SJSA1 (cell line): ENCODE measurements at places on chromosomes 7 and 10. TPM values are rescaled to one million over a fixed set of nuclear protein-coding genes. Genes with fewer than 3 reads are reported as not detected.

CELF2 gene
- not detected in 2 replicates for total RNA-seq

LOXL4 gene
- 0.55 TPM in 1 of 2 replicates, not detected in the other for total RNA-seq

DNA sequence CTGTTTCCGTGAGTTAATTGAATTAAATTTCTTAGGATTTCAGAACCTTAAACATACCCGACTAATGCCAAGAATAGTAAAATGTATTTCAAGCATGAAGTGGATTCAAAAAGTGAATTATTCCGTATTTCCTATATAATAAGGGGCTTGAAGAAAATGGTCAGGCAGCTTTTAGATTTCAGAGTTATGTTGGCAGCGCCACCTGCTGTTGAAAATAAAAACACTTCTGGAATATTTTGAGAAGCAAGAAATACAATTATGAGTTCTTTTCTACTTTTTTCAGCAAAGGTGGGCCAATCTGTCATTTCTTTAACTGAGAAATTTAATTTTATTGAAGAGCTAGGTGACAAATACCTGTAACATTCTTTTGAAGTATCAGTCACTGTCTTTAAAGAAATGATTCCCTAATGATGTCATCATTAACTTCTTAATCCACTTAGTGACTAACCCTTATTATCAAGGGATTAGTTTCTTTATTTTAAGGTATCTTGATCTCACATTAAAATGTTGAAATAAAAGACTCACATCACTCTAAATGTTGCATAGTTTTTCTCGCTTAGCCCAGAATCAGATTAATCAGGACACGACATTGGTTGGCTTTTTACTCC lies 36.6 kb upstream of the AGR3 start:
- H3K27me3 ChIP-seq = no peaks in the 10 kb centered on the region
- no peak overlapping the region for H3K27ac ChIP-seq
- H3K4me3 ChIP-seq = no peak overlapping the region
- no peaks in the 10 kb centered on the region for H3K36me3 ChIP-seq

VSTM4 gene
- 1.8 and 3.7 TPM in 2 replicates for total RNA-seq

DNA sequence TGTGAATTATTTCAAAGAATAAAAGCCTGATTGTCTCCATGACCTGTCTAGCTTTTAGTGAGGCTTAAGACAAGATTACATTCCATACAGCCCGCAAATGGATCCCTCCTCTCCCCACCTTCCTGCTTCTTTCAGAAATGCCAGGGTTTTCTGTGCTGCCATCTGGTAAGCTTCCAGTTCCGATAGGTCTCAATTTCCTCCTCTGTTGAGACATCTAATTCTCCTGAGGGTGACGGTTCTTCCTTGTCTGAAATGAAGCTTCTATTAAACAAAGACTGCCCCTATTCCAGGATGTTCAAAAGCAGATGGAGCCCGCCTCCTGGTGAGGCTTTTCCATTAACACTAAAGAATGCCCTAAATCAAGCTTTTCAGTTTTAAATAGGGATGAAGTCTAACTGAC lies 295.6 kb downstream of the PTPRN2 start:
- no peak for DNase-seq
- H3K4me3 ChIP-seq = no peak overlapping the region
- H3K4me1 ChIP-seq = no peaks in the 10 kb centered on the region
- no peaks in the 10 kb centered on the region for H3K27me3 ChIP-seq
- no peak overlapping the region for H3K27ac ChIP-seq
- no peaks in the 10 kb centered on the region for H3K36me3 ChIP-seq

SPDYE16 gene
- not detected in 2 replicates for total RNA-seq

DNA sequence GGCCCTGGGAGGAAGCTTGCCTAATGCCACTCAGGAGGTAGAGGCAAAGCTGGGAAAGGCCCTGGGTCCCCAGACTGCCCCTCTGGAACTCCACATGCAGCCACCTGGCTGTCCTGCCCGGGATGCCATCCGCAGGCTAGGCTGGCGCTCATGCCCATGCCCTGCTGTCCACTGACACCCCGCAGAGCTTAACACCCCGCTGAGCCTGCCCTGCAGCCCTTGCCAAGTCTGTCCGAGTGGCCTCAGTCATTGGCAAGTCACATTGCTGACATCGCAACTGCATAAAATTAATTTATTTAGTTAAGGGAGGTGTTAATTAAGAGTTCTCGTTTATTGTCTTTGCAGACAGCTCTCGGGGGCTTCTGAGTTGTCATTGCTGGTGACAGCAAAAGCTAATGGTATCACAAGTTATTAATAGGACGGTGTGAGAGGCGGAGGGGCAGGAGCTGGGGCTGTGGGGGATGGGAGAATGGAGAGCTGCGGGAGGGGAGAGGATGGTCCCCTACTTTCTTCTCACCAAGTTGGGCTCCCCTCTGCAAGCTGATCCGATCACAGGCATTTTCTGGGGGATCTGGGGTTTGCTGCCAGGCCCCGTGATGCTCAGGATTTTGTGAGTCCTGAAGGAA lies 55.6 kb upstream of the PCBD1 start:
- H3K36me3 ChIP-seq = no peaks in the 10 kb centered on the region
- DNase-seq = no peak
- H3K27me3 ChIP-seq = 0 out of 2 replicates have a peak, but pooled peaks cover 5% of the 10 kb centered on the region
- no peaks in the 10 kb centered on the region for H3K4me1 ChIP-seq
- no peak overlapping the region for H3K4me3 ChIP-seq
- no peak overlapping the region for H3K27ac ChIP-seq

HPSE2 gene
- not detected in 2 replicates for total RNA-seq

GRCh38 chr10:24661376-24661775 lies 62.3 kb downstream of the ARHGAP21 start:
- no peak for DNase-seq
- H3K4me1 ChIP-seq = no peaks in the 10 kb centered on the region
- no peaks in the 10 kb centered on the region for H3K27me3 ChIP-seq
- H3K36me3 ChIP-seq = peaks cover 4% of the 10 kb centered on the region; the same call in 1 of the 2 replicates
- H3K27ac ChIP-seq = no peak overlapping the region

DNA sequence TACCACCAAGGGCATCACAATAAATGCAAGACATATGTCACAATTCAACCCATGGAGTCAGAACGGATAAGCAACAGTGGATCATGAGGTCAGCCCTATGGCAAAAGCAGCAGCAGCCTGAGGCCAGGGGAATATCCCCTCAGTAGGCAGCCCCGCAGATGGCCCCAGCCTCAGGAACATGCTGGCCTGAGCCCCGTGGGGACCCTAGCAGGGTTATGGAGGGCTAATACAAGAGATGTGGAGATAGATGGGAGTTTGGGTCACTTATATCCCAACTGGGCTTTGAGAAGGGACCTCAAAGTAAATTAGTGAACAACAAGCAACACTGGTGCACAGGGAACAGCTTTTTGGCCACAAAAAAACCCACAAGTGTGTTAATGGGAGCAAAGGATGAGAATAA lies 9.1 kb downstream of the TMEM72 start:
- no peak for DNase-seq
- no peak overlapping the region for H3K4me3 ChIP-seq
- no peak overlapping the region for H3K27ac ChIP-seq
- no peaks in the 10 kb centered on the region for H3K36me3 ChIP-seq
- no peaks in the 10 kb centered on the region for H3K27me3 ChIP-seq

DNA sequence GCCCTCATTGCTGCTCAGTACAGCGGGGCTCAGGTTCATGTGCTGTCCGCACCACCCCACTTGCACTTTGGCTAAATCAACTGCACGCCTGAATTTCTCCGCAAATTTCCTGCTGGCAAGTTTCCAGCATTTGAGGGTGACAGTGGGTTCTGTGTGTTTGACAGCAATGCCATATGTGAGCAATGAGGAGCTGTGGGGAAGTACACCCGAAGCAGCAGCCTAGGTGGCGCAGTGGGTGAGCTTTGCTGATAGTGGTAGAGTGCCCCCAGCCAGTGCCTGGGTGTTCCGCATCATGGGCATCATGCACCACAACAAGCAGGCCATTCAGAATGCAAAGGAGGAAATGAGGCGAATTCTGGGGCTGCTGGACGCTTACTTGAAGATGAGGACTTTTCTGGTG lies 103.9 kb upstream of the POT1 start:
- no peak for DNase-seq
- no peak overlapping the region for H3K4me3 ChIP-seq
- H3K4me1 ChIP-seq = no peaks in the 10 kb centered on the region
- H3K27me3 ChIP-seq = no peaks in the 10 kb centered on the region
- no peaks in the 10 kb centered on the region for H3K36me3 ChIP-seq
- no peak overlapping the region for H3K27ac ChIP-seq

STAG3 gene
- 0.26 TPM in 1 of 2 replicates, not detected in the other for total RNA-seq

SEC31B gene
- total RNA-seq = 1.8 and 2.2 TPM in 2 replicates

DNA sequence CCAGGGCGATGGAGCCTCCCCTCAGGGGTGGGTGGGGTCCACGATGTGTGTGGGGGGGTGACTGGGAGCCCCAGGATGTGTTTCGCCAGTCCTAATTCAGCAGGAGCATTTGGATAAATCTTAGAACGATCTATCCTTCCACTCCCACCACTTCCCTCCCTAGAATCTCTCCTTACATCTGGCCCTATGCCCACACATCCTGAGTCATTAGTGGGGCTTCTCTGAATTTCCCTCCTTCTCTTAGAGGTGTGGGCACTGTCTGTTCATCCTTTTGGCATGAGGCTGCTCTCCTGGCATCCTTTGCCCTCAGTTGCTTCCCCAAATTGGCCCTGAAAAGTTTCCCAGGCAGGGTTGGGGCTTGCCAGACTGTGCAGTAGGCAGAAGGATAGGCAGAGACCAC lies 1.6 kb downstream of the GHRHR start:
- no peaks in the 10 kb centered on the region for H3K4me1 ChIP-seq
- no peak overlapping the region for H3K4me3 ChIP-seq
- no peak overlapping the region for H3K27ac ChIP-seq
- peaks cover 2% of the 10 kb centered on the region; the same call in 1 of the 2 replicates for H3K27me3 ChIP-seq

DNA sequence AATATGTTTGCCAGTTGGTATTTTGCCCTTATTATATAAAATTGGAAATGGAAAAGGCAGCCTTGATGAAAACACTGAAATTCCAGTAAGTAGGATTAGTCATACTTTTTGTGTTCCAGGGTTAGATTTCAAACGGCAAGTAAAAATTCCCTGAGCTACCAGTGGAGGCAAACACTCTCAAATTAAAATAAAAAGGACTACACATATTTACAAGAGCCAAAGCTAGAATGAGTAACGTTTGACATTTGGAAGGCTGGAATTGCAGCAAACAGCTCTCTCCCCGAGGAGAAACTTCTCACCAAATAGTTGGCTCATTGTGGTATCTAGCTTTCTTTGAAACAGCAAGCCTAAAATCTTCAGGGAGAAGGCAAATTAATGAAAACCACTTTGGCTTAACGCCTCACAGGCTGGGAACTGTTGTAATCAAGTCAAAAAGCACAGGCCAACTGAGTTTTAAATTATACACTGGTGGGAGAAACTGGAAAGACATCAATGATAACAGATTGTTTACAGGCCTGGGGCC lies 288.4 kb downstream of the SNX13 start:
- H3K4me1 ChIP-seq = peaks cover 34% of the 10 kb centered on the region
- H3K4me3 ChIP-seq = no peak overlapping the region
- H3K36me3 ChIP-seq = no peaks in the 10 kb centered on the region
- peak overlapping the region; percentile 74 for H3K27ac ChIP-seq
- DNase-seq = no peak

RFC2 gene
- 58.6 and 77.1 TPM in 2 replicates for total RNA-seq

- no peaks in the 10 kb centered on the region for H3K27me3 ChIP-seq
- H3K4me3 ChIP-seq = no peak overlapping the region
- no peak for DNase-seq
- H3K27ac ChIP-seq = no peak overlapping the region
- peaks cover 9% of the 10 kb centered on the region; the same call in 1 of the 2 replicates for H3K36me3 ChIP-seq
These were observed 60.4 kb downstream of the TPST1 start for GRCh38 chr7:66265566-66265965.

- no peaks in the 10 kb centered on the region for H3K27me3 ChIP-seq
- no peaks in the 10 kb centered on the region for H3K36me3 ChIP-seq
- no peak overlapping the region for H3K27ac ChIP-seq
- no peak for DNase-seq
- H3K4me1 ChIP-seq = no peaks in the 10 kb centered on the region
These were observed 23.5 kb upstream of the MEOX2 start for GRCh38 chr7:15709978-15710377.

GHRHR gene
- total RNA-seq = not detected in 2 replicates

DNA sequence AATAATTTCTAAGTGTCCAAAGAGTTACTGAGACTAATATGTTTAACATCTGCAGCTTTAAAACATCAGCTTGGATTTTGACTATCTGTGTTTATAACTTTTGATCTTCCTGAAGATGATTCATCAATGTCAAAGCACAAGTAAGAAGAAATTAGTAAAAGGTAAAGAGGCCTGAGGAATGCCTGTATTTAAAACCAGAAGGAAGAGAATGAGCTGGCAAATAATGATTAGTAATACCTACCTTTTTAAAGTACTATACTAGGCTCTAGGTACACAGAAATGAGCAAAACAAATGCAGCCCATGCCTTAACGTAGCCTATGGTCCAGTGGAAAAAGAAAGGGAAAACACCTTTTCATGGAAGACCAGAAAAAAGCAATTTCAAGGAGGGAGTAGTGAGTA lies 158.0 kb downstream of the KCND2 start:
- no peak overlapping the region for H3K27ac ChIP-seq
- no peaks in the 10 kb centered on the region for H3K36me3 ChIP-seq
- H3K4me1 ChIP-seq = no peaks in the 10 kb centered on the region
- no peak for DNase-seq

VPS37D gene
- 1.0 and 1.8 TPM in 2 replicates for total RNA-seq

GRCh38 chr10:124305131-124305530 lies 113.6 kb downstream of the OAT start:
- no peak overlapping the region for H3K27ac ChIP-seq
- H3K4me3 ChIP-seq = no peak overlapping the region
- DNase-seq = no peak
- H3K4me1 ChIP-seq = no peaks in the 10 kb centered on the region

DNA sequence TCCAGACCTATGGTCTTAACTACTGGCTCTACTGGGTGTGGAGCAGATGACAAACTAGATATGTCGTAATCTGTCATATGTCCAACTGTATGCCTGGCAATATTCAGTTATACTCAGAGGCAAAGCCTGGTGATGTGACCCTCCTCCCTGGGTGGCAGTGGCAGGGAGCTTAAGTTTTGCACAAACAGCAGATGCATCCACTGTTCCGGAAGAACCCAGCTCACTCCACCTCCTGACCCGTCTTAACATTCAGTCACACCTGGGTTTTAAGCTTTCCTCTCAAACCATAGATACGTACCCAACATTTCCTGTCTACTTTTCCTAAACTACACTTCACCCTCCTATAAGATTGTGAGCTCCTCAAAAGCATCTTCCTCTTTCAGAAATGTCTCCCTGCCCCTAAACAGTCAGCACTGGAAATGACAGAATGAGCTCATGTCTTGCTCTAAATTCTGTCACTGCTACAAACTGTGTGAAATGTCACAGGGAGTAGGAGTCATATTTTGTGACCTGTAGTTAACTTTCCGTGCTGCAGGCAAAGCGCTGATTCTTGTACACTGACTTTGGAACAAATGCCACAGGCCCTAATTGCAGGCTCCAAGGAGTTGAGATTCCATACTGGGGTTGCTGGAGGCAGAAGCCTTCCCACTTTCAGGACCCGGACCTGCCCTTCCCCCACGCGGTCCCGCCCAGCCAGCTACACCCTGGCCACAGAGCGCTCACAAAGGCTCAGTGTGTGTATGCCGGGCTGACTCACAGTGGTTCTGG lies 23.9 kb downstream of the SCD start:
- H3K36me3 ChIP-seq = no peaks in the 10 kb centered on the region
- peaks cover 37% of the 10 kb centered on the region for H3K4me1 ChIP-seq
- no peaks in the 10 kb centered on the region; the same call in 1 of the 2 replicates for H3K27me3 ChIP-seq
- H3K4me3 ChIP-seq = no peak overlapping the region
- peak; percentile 81 for DNase-seq

- no peak overlapping the region for H3K4me3 ChIP-seq
- peaks cover 46% of the 10 kb centered on the region for H3K36me3 ChIP-seq
- H3K27ac ChIP-seq = no peak overlapping the region
These were observed 67.3 kb downstream of the SPDYE5 start for GRCh38 chr7:75559355-75559975.

GNAT3 gene
- total RNA-seq = not detected in 2 replicates

NPFFR1 gene
- not detected in 2 replicates for total RNA-seq

- DNase-seq = no peak
- no peak overlapping the region for H3K4me3 ChIP-seq
- H3K27ac ChIP-seq = no peak overlapping the region
- H3K4me1 ChIP-seq = no peaks in the 10 kb centered on the region
- peaks cover 41% of the 10 kb centered on the region for H3K36me3 ChIP-seq
These were observed 56.4 kb downstream of the KLRG2 start for GRCh38 chr7:139427029-139427420.
